ENCODE measurements at places on chromosomes 1 and 21.

DNA sequence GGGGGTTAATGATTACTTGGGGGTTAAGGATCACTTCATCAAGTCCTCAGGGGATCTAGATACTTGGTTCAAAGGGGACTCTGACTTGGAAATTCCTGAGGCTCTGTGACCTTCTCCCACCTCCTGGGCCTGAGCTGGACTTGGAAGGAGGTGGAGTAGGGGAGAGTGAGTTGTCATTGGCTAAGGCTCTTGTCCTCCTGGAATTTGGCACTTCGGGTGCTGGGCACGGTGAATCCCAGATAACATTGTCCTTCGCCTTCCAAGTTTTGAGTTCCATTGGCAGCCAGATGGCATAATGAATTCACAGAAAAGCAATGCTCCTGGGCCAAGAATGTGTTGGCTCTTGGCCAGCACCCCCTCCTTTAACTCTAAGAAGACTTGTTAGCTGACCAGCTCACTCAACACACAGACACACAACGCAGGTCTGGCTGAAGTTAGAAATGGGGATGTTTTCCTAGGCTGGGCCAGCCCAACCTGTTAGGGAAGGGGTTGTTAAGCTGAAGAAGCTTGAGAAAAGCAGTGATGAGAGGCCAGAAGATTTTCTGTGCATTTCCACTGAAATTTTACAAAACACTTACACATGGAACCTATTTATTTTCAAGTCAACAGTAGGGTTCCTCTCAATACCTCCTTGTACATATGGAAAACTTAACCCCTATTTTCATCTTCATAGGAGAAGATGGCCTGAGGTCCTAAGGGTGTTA, 29.7 kb downstream of the SLC26A9 start:
- DNase-seq = no peak

- no peak for DNase-seq
These were observed 244.8 kb downstream of the ASTN1 start for GRCh38 chr1:176919386-176920378.

DNA sequence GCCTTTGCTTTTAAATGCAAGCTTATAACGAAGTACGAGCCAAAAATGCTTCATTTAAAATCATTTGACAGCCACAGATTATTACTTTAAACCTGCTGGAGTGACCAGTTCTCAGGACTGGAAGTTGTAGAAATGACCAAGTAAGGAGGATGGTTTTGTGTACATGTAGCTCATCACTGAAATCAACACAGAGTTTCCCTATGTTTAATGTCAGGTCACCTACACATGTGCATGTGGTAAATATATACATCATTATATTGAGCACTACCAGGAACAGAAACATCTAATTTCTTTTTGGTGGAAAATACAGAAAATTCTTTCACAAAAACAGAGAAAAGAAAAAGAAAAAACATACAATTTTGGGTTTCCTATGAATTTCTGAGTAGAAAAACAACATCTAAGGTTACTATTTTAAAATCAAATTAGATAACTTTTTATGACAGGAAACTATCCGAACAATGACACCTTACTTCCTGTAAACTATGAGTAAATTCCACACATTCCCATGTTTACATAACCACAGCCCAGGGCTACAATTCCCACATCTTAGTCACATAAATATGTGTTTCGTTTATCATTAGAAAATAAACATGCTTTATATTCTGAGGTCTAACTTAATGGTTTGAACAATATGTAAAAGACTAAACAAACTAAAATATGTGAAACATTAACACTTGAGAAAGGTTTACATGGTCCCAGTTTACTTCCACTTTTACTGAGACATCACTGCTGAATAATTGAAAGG, 73.6 kb downstream of the ZNF281 start:
- DNase-seq = no peak

- peak; percentile 69 for DNase-seq
These were observed 464.5 kb downstream of the USP25 start for GRCh38 chr21:16194095-16194787.

DNA sequence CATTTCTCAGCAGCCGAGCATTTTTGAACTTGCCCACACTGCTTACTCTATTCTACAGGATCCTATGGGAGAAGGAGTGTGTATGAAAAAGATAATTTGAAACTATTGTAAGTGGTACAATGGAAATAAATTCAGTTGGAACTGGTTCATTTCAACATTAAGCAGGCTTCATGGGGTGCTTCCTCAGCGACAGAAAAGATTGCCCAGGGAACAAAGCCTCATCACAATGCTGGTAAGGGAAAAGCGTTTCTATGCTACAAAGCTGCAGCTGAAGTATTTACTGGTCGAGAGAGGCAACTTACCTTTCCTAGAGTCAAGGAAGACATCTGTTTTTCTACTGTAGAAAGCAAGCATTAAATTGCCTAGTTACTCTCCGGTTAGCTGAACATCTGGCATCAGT, 568.2 kb upstream of the ZP4 start:
- DNase-seq = no peak

DNA sequence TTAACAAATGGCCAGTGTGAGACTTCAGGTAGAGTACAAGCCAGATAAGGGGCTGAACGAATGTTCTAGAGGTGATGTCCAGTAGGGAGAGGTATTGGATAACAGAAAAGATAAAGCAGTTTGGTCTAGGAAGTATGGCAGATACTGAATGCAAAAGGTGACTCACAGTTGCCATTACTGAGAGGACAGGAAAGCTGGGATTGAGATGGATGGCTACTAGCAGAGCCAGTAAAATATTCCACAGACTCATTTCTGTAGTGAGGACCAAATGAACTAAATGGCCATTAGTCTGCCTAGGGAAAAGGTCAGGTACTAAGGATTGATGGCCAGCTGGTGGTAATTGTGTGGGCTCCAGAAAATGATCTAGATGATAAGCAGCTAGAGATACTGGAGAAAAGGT, 11.5 kb downstream of the MACO1 start:
- no peak for DNase-seq

GRCh38 chr1:40938393-40938792, 41.1 kb upstream of the CTPS1 start:
- no peak for DNase-seq

DNA sequence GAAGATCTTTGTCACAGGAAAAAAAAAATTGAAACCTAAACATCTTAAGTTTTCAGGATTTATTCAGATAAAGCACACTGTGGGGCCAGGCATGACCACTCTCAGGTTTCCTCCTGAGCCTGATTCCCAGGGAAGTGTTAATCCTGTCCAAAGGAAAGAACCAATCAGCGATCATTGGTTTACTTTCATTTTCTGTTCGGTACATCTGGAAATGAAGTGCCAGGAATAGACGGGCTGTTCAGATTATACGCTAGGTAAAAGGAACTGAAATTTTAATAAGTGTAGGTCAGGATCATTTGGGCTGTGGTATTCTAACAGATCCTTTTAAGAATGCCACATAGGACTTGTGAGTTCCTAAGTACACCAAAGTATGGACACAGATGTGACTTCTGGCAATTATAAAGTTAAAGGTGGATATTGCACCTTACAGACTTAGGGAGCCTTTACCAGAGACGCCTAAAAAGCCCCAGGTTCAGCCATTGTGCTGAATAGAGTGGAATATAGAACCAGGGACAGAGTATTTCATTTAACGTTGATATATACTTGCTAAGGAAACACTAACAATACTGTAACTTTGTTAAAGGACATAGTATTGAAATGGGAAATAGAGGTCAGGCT, 9.3 kb upstream of the CACYBP start:
- DNase-seq = no peak

DNA sequence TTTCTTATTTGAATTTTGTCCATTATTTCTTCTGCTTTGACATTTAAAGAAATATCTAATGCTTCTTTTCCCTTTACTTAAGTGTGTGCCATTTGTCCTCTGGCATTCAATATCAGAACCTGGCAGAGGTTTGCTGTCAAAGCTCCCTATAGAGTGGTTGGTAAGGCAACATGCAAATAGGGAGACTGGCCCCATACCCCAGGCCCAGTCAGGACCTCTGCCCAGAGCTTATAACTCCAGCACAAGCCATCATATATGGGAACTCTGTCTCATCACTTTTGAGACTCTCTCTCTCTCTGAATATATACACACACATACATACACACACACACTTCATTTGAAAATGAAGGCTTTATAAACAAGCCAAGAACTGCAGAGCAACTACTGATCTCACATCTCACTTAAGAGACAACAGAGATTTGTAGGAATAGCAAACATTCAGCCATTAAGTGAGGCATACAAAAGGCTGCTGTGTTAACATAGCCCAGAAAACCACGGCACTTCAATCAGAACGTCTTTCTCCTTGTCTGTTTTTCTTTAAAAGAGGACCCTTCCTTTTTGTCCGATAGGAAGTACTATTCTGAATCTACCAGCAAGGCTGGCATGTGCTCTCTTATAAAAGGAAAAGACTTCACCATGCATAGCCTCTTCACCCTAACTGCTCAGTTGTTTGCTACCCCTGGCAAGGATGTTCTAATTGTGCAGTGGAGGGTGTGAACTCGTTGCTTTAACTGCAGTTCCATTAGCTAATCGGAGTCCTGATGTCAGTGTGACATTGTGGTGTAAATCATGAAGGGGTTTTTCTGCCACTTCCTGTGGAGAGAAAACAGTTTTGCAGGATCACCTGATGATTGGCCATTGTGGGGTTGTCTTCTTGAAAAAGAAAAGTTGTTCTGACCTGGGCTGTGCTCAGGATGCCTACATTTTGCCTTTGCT, 101.7 kb downstream of the NR5A2 start:
- no peak for DNase-seq

DNA sequence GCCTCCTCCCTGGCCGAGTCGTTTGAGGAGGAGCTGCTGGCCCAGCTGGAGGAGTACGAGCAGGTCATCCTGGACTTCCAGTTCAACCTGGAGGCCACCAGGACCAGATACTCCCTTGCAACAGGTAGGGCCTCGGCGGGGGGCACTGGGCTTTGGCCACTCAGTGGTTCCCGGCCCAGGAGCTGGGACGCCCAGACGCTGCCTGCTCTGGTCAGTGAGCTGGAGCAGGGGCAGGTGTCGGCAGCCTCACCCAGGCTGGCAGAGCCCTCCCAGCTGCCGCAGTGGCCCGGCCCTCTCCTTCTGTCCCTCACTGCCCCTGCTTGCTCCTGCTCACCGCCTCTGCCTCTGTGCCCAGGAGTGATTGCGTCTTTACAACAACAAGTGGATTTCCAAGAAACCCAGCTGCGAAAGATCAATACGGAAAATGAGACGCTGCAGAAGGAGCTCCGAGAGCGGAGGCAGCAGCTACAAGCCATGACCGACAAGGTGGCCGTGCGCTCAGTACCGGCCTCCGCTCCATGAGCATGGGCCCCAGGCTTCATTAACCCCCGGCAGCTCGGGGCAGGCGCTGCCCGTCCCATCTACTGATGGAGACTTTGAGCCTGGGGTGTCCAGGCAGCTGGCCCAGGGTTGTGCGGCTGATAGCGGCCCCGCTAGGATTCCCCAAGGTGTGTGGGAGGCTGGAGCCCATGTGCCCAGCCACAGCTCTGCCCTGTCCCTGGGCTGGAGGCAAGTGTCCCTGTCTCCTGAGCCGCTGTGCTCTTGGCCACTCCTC, 9.0 kb upstream of the SMIM1 start:
- DNase-seq = no peak

- DNase-seq = no peak
These were observed 31.7 kb downstream of the PGM1 start for GRCh38 chr1:63624911-63625310.

- no peak for DNase-seq
These were observed 197.6 kb downstream of the SIPA1L2 start for GRCh38 chr1:232432313-232432712.

DNA sequence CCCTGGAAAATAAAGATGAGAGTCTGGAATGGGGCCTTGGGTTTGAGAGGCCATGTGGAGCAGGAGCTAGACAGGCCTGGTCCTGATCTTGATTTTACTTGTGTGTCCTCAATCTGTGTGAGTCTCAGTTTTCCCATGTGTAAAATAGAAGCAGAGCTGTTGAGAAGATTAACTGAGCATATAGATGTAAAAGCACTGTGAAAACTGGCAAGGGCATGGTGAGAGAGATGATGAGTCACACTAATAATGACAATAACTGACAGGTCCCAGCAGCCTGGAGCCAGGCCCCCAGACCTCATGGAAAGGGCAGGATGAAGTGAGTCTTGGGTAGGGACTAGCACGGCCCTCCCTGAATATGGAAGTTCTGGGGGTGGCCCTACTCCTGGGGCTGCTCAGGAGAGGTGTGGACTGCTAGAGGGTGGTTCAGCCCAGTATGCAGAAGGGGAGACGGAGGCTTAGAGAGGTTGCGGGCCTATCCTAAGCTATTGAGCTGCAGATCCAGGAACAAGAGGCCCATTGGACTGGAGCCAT, 2.8 kb upstream of the AHDC1 start:
- no peak for DNase-seq

- no peak for DNase-seq
These were observed 246.3 kb downstream of the SIPA1L2 start for GRCh38 chr1:232383455-232384123.

- no peak for DNase-seq
These were observed 189.7 kb downstream of the SEC16B start for GRCh38 chr1:177780096-177780700.

DNA sequence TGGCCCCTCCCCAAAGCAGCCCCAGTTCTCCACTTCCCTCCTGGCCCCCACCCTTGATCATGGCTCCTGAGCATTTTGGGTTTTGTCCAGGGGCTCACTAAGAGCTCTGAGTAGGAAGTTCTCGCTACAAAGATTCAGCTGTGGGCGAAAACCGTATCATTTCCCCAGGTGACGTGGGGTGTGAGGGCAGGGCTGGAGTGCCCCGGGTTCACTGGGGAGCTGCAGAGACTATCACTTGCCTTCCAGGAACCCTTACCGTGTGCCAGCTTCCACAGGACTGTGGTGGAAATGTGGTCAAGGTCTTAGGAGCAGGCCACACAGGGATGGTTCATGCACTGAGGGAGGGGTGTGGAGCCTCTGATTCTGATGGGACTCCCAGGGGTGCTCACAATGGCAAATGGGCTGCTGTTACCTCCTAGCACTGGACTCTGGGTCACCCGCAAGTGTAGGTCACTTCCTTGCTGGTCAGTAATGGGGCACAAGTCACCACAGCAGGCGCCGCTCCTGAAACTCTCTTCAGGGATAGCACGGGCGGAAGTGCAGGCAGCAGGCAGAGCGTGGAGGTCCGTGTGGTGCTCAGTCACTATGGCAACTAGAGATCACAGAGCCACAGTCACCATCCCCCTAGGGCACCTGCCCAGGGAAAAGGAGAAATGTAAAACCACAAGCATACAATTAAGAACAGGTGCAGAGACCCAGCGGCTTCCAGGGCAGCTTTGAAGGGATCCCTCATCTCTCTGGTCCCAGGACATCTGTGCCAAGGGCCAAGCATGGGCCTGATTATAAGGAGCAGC, 35.4 kb downstream of the RSPH1 start:
- no peak for DNase-seq

DNA sequence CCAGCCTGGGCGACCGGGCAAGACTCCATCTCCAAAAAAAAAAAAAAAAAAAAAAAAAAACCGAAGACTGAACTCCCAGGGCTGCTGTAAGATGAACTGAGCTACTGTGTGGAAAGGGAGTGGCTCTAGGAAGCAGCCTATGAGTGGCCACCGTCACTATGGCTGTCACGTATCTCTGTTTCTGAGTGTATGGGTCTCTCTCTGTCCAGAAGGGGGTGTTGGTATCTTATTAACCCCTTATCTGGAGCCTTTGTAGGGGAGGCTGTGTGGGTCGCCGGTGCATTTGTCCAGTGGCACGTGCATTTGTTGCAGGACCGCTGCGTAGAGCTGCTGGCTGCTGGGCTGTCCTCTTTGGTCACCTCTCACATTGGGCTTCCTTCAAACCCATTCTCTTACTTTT, 326.6 kb downstream of the CAMTA1 start:
- DNase-seq = no peak
